Activated T-helper 2 cell treated with anti-CD3 and anti-CD28 coated beads, Interferon-gamma antibody, Interleukin-2, Interleukin-4, amounts not matched to agents 10 μg/mL and 5 μg/mL and 100 μg/mL, durations not matched to agents 14 hours and 24 hours and 36 hours (primary cell): ENCODE measurements at places on chromosomes 7 and 10. TPM values are rescaled to one million over a fixed set of nuclear protein-coding genes. Genes with fewer than 3 reads are reported as not detected.

GRCh38 chr7:111873963-111874690 is 311.8 kb upstream of the IMMP2L start:
- DNase-seq, result no peak

DNA sequence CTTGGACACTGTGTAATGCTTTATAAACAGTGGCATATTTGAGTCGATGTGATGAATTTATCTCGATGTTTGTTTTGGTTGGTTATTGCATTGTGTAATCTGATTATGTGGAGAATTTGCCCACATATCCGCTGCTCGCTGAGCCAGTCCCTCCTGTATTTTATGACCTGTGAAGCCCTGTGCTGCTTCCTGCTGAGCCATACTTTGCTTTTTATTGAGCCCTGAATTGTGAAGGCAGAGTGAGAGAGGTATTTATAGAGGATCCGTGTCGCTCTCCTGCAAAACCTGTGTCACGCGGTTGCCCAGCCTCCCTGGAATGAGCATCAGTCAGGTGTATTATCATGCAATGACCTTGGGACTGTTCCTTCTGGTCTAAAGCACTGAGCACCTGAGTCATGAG is 253.7 kb downstream of the ARHGAP21 start:
- no peak for DNase-seq

GRCh38 chr10:109932391-109932790 is 9.1 kb upstream of the XPNPEP1 start:
- no peak for DNase-seq

DNA sequence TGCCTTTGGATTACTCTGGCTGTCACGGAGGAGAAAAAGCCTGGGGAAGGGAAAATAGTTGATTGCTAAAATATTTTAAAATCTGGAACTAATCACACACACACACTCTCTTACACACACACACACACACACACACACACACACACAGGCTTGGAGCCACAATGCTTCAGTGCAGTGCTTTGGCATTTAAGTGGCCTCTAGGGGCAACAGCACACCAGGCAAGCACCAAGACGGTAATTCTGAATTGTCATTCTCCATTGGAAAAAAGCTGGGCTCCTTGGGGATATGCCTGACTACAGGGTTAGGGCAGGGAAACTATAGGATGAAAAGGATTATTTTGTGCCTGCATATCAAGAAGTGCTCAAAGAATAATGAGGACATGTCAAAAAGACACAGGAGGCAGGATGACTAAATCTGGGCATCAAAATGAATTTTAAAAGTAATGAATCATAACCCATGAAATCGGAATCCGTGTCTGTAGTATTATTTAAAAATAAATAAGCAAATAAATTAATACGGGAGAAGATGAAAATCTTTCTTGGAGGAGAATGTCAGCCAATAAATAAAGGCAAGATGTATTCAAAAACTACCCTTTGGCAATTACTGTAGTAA is 30.4 kb upstream of the DDC start:
- DNase-seq, result no peak

GRCh38 chr7:116211913-116212596 is 1.7 kb downstream of the TES start:
- DNase-seq, result no peak

GRCh38 chr10:99656199-99657064 is 2.9 kb upstream of the ENTPD7 start:
- DNase-seq, result no peak

GRCh38 chr7:908159-908581 is 31.8 kb downstream of the GET4 start:
- DNase-seq, result no peak

DNA sequence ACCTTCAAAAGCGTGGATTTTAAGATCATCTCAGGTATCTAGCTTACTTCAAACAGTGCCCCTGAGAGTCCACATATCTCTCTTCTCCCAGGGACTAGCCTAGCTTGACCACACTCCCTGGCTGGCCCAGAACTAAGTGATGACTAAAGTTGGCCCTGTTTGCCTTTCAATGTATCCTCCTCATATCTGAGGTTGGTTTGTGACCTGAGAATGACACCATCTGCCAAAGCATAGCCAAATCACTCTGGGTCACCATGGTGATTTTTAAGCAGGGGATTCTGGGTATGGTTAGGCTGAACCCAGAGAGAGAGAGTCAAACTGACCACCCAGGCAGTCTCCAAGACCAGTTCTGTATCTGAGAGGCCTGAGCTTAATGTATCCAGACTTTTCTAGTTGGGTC is 16.2 kb downstream of the CNNM1 start:
- DNase-seq, result no peak

- DNase-seq, result no peak
Observed at GRCh38 chr7:73774923-73775322, 4.9 kb upstream of the CLDN3 start.

- DNase-seq, result no peak
Observed at GRCh38 chr7:116576350-116577319, 51.8 kb downstream of the CAV1 start.

DNA sequence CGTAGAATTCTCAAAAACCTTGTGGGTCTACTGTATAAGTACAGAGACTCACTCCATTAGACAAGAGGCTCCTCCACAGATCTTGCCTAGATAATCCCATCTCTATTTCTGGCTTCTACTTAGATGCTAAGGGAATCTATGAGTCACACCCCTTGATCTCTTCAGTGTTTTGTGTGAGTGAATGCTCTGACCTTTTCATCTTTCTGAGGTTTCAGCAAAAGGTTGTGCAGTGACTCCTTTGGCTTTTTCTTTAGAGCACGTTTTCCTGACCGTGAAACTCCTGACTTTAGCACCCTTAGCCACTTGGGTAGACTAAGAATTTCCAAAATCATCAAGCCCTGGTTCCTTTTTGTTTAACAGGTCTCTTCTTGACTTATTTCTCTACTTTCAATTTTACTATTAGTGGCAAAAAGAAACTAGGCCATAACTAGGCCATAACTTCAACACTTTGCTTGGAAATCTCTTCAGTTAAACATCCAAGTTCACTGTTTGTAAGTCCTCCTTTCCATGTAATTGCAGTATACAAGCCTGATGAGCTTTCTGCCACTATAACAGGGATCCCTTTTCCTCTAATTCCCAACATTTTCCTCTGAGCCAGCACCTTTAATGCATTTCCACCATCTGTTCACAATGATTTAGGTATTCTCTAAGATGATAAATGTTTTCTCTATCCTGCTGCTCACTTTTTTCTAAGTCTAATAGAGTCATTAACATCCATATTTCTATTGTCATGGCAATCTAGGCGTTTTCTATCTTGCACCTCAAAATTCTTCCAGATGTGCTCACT is 19.4 kb downstream of the COPG2 start:
- no peak for DNase-seq

DNA sequence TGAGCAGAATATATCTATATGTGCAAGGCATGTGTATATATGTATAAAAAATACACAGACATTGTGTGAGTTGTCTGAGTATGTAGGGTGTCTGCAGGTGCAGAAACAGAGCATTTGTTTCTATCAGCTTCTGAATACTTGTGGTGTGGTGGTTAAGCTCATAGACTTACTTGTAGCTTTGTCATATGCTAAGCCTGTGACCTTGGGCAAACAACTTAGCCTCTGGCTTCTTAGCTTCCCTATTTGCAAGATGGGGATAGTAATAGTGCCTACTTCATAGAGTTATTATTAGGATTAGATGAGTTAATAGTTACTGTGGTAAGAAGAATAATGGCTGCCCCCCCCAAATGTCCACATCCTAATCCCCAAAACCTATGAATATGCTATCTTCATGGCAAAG is 28.2 kb upstream of the PAX2 start:
- no peak for DNase-seq

GRCh38 chr7:30166155-30166840 is 31.5 kb downstream of the MTURN start:
- no peak for DNase-seq

- no peak for DNase-seq
Observed at GRCh38 chr10:133565441-133566294, at the start of gene SYCE1. Gene SYCE1 (minus strand): TSS chr10:133565583. CDS start chr10:133565529, 54 bp downstream.

Gene BHLHA15
- total RNA-seq, result 0.41 and 0.80 TPM in 2 replicates

Gene WEE2
- 0.05 TPM in 1 of 2 replicates, not detected in the other for total RNA-seq

Gene ACTA2
- 11.3 and 11.9 TPM in 2 replicates for total RNA-seq

Gene ACSM6
- total RNA-seq, result not detected in 2 replicates

Gene HKDC1
- total RNA-seq, result 0.09 and 0.11 TPM in 2 replicates

Gene RNF133
- not detected in 2 replicates for total RNA-seq

Gene STEAP1B
- 0.30 and 0.32 TPM in 2 replicates for total RNA-seq

Gene GIMAP7
- total RNA-seq, result 22.6 and 24.1 TPM in 2 replicates

Gene CHST15
- total RNA-seq, result 0.07 TPM in 1 of 2 replicates, not detected in the other

Gene CCL24
- total RNA-seq, result not detected in 2 replicates

Gene DYDC1
- total RNA-seq, result not detected in 2 replicates

Gene KCNIP2
- total RNA-seq, result 3.2 TPM in 2 replicates

Gene ELN
- total RNA-seq, result not detected in 2 replicates

Gene GPRIN2
- not detected in 2 replicates for total RNA-seq
